ENCODE measurements at places on chromosomes 4 and X.

- no peak for DNase-seq
Measured at GRCh38 chr4:17065821-17066220, 167.4 kb upstream of the LDB2 start.

DNA sequence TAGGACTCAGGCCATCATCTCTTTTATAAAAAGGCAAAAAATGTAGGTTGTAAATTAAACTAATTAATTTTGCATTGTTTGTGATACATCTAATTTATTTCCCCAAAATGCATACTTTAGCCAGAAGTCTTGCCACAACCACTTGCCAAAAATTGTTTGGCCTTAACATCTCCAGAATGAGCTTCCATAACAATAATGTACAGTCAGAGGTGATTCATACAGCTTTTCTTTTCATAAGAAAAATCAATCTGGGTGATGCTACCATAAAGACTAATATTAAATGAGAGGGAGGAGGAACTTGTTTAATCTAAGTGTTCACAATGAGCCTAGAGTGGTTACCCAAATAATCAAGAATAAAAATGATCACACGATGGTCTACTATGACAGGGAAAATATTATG is 59.3 kb downstream of the AMMECR1 start:
- no peak for DNase-seq

DNA sequence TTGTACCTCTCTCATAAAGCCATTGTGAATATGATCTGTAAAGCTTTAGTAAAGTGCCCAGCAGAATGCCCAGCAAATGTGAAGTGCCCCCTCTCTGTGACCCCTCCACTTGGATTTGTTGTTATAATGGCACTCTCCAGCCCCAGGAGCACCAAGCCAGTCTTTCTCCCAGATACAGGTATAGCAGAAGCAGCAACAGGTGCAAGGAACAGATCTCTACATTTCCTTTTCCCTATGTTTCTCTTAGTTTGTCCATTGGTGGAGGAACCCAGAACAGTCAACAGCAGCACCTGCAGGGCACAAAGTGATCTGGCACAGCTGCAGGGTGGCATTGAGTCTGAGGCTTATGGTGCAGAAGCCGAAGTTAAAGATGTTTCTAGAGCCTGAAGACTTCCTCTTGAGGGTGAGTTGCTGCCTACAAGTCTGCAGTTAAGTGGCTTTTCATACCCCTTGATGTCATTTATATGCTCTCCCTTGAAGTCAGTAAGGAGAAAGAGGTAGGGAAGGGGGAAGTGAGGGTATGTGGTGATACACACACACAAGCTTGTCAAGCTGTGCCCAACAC is 16.1 kb upstream of the CXCL3 start:
- no peak for DNase-seq

DNA sequence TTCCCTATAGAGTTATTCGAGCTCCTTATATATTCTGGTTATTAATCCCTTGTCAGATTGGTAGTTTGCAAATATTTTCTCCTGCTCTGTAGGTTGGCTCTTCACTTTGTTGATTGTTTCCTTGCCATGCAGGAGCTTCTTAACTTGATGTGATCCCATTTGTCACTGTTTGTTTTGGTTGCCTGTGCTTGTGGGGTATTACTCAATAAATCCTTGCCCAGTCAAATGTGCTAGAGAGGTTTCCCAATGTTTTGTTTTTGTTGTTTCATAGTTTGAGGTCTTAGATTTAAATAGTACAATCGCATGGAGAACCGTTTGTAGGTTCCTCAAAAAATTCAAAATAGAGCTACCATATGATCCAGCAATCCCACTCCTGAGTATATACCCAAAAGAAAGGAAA is 2.3 kb upstream of the SYTL5 start:
- no peak for DNase-seq

GRCh38 chr4:153759407-153760316 is at the start of gene RNF175:
Gene RNF175, minus strand, starts transcription at chr4:153760024. Its CDS starts 162 bp downstream, at chr4:153759862.
- DNase-seq: no peak

DNA sequence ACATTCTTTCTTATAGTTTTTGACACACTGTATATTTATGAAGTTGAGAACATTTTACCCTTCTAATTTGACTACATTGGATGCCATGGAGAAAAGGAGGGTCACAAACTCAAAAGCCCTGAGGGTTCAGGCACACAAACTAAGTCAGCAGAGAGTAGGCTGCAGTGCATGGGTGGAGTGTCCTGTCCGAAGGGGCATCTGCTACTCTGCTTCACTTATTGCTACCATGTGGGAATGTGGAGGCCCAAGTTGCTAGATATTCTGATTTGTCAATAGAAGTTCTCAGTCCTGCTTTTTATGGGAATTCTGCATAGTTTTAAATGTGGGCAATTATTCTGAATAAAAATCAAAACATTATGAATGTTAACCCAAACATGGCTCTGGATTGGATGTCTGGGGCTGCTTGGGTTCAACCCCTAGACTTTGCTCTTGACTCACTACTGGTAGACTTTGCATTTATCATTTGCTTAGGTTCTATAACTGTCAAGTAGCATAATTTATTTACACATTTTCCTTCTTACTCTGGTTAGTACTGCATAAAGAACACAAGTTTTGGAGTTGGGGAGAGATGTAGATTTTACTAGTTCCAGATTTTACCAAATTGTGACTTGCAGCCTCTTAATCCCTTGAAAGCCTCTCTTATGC is 255.1 kb downstream of the SPRY1 start:
- no peak for DNase-seq

- DNase-seq: no peak
Measured at GRCh38 chr4:189897667-189898066, 43.0 kb upstream of the FRG1 start.

- DNase-seq: no peak
Measured at GRCh38 chrX:125340490-125340889, 20.8 kb downstream of the TEX13C start.

- DNase-seq: no peak
Measured at GRCh38 chr4:83009529-83009928, 1.1 kb downstream of the LIN54 start.

- no peak for DNase-seq
Measured at GRCh38 chr4:95701500-95702170, 138.3 kb upstream of the PDHA2 start.

DNA sequence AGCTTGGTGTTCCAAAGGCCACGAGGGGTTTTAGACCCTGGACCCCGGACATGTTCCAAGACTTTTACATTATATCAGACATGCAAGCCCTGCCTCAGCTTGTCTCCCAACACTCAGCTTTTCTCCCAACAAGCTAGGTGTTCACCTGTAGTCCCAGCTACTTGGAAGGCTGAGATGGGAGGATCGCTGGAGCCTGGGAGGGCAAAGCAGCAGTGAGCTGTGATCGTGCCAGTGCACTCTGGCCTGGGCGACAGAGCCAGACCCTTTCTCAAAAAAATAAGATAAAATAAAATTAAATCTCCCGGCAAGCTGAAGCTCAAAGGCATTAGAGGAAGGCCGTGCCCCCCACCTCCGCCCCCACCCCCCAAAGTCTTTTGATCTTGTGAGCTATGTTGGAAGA is 13.7 kb downstream of the CTAG1A start:
- DNase-seq: no peak

DNA sequence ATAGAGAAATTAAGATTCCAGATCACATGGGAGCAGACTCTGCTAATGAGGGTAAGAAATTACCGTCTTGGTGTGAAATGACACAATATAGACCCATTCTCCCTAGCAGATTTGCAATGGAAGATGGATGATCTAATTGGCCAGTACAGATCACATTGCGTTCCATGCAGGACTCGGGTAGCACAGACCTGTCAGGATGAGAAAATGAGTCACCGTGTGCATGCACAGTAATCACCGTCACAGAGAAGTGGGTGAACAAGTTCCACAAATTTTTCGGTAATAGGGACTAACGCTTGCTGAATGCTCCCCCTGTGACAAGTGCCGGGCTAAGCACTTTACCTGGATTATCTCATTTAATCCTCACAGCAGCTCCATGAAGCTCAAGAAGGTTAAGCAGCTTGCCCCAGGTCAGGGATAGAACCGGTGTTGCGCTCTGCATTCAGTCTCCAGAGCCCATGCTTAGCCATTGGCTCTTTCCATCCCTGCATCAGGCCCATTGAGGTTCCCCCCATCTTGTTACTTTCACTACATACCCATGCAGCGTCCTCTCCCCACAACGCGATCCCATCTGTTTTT is 375.6 kb downstream of the FBXW7 start:
- DNase-seq: no peak

DNA sequence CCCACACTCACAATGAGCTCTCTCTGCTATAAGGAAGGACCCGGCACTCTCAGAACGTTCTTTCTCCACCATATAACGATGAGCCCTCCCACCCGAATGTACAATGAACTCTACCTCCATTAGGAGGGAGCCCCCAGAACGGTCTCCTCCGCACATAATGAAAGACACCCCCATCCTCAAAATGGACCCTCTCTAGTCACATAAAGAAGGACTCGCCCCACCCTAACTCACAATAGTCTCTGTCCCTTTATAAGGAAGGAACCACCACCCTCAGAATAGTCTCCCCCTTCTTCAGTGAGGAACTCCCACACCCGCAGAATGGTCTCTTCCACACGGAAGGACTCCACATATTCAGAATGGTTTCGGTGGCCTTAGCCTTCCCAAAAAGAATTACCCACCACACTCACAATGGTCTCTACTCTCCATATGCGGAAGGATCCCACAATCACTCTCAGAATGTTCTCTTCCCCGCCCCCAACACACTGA is 477 bp downstream of the SLC35A2 start:
- no peak for DNase-seq

GRCh38 chr4:10640561-10641201 is 43.9 kb downstream of the CLNK start:
- no peak for DNase-seq

DNA sequence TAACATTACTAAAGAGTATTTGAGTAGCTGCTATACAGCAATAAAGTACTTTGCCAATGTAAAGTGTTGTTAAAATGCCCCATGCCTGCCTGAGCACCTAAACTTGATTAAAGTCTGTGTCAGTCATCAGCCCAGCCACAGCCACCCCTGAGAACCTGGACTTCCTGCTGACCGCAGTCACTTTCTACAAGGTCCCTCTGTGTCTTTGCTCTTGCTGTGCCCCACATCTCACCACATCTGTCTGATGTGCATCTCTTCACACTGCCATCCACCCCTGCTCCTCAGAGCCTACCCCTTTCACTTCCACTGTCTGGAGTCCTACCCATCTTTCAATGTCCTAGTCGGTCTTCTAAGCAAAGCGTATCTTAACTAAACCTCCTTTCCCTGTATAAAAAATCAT is 25.7 kb downstream of the ALPK1 start:
- DNase-seq: no peak

DNA sequence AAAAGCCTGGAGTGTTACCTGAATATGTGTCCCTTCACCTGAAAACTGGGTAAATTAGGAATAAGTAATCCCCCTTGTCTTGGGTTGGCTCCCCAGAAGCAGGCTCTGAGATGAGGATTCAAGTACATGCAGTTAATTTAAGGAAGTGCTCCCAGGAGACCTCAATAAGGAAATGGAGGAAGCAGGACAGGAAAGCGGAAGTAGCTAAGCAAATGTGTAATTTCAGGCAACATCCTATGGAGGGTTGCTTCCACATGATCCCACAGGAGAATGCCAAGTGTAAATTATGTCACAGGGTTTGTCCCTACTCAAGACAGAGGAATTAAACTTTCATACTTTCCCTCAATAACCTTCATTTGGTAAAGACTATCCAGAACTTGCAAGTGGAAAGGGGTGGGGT is 48.1 kb upstream of the ARHGEF6 start:
- DNase-seq: no peak

GRCh38 chrX:129934952-129935351 is 29.0 kb downstream of the UTP14A start:
- no peak for DNase-seq

- peak; percentile 37 for DNase-seq
Measured at GRCh38 chr4:82430964-82431745, 765 bp downstream of the ENOPH1 start.

- peak; percentile 98 for DNase-seq
Measured at GRCh38 chr4:102827674-102828496, 534 bp upstream of the UBE2D3 start.

GRCh38 chr4:5865896-5866599 is 26.8 kb downstream of the CRMP1 start:
- no peak for DNase-seq

DNA sequence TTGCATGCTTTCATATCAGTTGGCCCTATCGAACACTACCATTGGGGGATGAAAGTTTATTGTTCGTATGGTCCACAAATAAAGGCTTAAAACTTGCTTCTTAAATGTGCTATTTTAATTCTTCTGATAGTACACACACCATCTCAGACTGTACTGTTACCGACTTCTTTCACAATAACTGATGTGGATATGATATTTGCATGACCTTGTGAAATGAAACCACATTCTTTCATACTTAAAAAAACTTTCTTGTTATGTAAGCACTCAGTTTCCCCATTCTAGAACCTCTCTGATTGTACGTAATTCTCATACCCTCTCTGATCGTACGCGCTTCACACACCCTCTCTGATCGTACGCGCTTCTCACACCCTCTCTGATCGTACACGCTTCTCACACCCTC is 12.0 kb upstream of the WDR19 start:
- DNase-seq: no peak

GRCh38 chr4:147020456-147020855 is 74.8 kb upstream of the TTC29 start:
- DNase-seq: no peak

GRCh38 chrX:267771-268261 is 13.4 kb upstream of the PLCXD1 start:
- DNase-seq: no peak

DNA sequence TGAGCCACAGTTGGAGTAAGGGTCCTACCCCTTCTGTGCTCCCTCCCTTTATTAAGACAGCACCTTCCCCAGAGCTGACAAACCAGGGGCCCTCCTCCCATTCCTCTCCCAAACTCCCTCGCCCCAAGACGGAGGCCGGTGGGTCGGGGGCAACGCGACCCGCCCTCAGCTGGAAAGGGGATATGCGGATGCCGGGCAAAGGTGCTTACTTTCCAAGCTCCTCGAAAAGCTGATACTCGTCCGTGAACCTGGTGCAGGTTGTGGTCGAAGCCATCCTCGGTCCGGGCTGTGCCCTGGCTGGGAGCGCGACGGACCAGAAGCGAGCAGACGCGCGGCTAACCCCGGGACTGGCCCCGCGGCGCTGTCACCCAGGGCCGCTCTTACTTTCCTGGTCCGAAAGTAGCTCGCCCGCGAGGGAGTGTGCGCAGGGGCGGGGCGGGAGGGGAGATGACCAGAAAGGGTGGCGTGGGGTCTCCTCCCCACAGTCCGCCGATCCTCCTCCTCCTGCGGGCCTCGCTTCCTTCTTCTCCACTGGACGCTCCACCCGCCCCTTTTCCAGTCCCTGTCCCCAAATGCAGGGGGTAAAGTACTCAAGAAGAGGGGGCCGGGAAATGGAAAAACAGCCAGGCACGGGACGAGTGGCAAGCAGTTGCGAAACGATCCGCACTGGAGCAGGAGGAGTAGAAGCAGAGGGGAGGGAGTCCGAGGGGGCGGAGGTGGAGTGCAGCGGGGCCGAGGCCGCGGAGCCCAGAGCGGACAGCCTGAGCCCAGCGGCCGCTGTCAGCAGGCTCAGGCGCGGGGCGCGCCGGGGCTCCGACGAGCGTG is 531 bp downstream of the CAMK2D start:
- peak; percentile 14 for DNase-seq

Data from activated CD4-positive, alpha-beta T cell treated with anti-CD3 and anti-CD28 coated beads for 1 hour (primary cell).